T-cell (primary cell): ENCODE measurements at places on chromosomes 1 and 21. TPM values are rescaled to one million over a fixed set of nuclear protein-coding genes. Genes with fewer than 3 reads are reported as not detected.

DNA sequence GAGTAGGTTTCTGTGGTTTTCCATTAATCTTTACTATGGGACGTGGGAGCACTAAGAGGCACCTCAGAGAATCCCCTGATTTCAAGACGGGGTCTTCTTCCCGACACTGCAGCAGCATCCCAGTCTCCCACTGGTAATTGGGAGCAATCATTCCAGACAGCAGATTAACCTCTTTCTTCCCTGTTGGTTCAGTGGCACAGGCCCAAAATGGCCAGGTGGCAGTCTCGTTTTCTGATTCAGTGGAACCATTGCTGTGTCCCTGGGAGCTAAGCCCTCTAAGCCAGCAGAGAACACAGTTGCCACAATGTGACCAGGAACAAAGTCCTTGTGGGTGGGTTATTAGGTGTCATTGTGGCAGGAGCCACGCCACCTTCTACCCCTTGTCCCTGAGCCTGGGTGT, 342.1 kb downstream of the MATN1 start:
- no peak for DNase-seq

GRCh38 chr1:56754708-56755479, 64.3 kb downstream of the FYB2 start:
- no peak for DNase-seq

GRCh38 chr1:225479996-225480720, 52.3 kb upstream of the LBR start:
- no peak for DNase-seq

- DNase-seq = no peak
Measured at GRCh38 chr1:206143537-206144172, 26.5 kb upstream of the AVPR1B start.

GRCh38 chr21:37159053-37159776, 86.2 kb downstream of the TTC3 start:
- no peak for DNase-seq

Gene ELAVL4
- total RNA-seq = not detected
